HT-29 (cell line): ENCODE measurements at places on chromosomes 12 and 14. TPM values are rescaled to one million over a fixed set of nuclear protein-coding genes. Genes with fewer than 3 reads are reported as not detected.

The PLBD1 gene
- total RNA-seq = 6.1 and 6.9 TPM in 2 replicates

- no peak for DNase-seq
These were observed 940.8 kb downstream of the SLC6A15 start for GRCh38 chr12:83971781-83972180.

DNA sequence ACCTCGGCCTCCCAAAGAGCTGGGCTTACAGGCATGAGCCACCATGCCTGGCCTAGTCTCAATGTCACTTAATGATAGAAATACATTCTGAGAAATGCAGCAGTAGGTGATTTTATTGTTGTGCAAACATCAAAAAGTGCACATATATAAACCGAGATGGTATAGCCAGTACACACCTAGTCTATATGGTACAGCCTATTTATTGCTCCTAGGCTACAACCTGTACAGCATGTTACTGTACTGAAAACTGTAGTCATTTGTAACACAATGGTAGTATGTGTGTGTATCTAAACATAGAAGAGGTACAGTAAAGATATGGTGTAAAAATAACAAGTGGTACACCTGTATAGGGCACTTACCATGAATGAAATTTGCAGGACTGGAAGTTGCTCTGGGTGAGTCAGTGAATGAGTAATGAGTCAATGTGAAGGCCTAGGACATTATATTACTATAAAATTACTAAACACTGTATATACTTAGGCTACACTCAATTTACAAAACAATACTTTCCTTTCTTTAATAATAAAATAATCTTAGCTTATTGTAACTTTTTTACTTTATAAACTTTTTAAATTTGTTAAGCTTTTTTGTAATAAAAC lies 166.7 kb upstream of the SYT1 start:
- no peak for DNase-seq

- no peak for DNase-seq
These were observed 19.5 kb downstream of the PLXNC1 start for GRCh38 chr12:94167756-94168416.

DNA sequence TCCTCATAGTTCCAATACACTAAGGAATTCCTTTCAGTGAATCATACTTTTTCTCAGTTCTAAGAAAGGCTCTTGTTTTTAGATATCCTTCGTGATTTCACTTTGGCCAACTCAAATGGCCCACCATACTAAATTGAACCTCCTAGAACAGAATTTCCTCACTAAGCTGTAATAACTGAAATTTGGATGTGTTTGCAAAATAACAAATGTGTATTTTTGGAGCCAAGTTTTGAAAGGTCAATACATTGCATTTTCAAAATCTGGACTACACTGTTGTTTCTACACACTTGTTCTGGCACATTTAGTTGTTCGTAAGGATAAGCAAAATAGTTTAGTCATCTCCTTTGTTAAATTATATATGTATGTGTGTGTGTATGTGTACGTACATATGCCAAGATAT lies 439.0 kb upstream of the STXBP6 start:
- no peak for DNase-seq

The TPPP2 gene
- not detected in 2 replicates for total RNA-seq

DNA sequence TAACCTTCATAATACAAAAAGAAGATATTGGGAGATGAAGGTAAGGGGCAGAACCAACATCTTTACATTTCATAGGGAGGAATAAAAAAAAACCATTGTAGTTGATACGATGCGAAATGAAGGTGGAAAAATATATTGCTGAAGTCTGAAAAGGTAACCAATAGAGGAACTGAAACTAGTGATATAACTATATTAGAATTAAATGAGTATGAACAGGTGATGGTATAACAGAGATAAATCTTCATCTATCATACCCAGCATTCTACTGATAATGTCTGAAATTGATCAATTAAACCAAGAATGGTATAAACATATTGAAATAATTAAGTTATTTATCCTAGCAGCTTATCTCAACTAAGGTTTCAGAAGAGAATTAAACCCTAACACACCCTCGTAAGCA lies 332.1 kb downstream of the NELL2 start:
- no peak for DNase-seq

GRCh38 chr12:44873898-44874297 lies 2.2 kb downstream of the NELL2 start:
- no peak for DNase-seq
